Bladder microvascular endothelial cell (primary cell): ENCODE measurements at places on chromosomes 5 and 9. TPM values are rescaled to one million over a fixed set of nuclear protein-coding genes. Genes with fewer than 3 reads are reported as not detected.

SH3RF2 gene
- total RNA-seq = 0.16 and 0.88 TPM in 2 replicates

CAMK4 gene
- total RNA-seq = 0.32 and 2.3 TPM in 2 replicates

MINAR2 gene
- not detected in 2 replicates for total RNA-seq

GPSM1 gene
- total RNA-seq = 10.0 and 30.0 TPM in 2 replicates

SAXO1 gene
- under 0.01 TPM in 1 of 2 replicates, not detected in the other for total RNA-seq

TLE4 gene
- 11.2 and 34.8 TPM in 2 replicates for total RNA-seq

SH3PXD2B gene
- 7.4 and 22.9 TPM in 2 replicates for total RNA-seq

BTNL3 gene
- total RNA-seq = not detected in 2 replicates

PCBD2 gene
- 2.8 and 4.7 TPM in 2 replicates for total RNA-seq

PAEP gene
- not detected in 2 replicates for total RNA-seq

TAF11L13 gene
- total RNA-seq = not detected in 2 replicates

BHMT2 gene
- total RNA-seq = 0.16 and 1.3 TPM in 2 replicates

BAG1 gene
- 40.8 and 48.3 TPM in 2 replicates for total RNA-seq

ARSI gene
- total RNA-seq = 0.16 and 0.63 TPM in 2 replicates

CAVIN4 gene
- 0.97 and 4.6 TPM in 2 replicates for total RNA-seq

NR5A1 gene
- not detected in 2 replicates for total RNA-seq

EPB41L4A gene
- 13.0 and 44.6 TPM in 2 replicates for total RNA-seq

CDH9 gene
- not detected in 2 replicates for total RNA-seq

FOXD4 gene
- total RNA-seq = under 0.01 and 0.25 TPM in 2 replicates

TMEM267 gene
- 5.2 and 14.3 TPM in 2 replicates for total RNA-seq

CHD1 gene
- total RNA-seq = 43.7 and 84.3 TPM in 2 replicates

PCDHA9 gene
- total RNA-seq = 0.06 TPM in 1 of 2 replicates, not detected in the other

KCTD16 gene
- under 0.01 and 0.06 TPM in 2 replicates for total RNA-seq

CER1 gene
- total RNA-seq = not detected in 2 replicates

ADAMTS12 gene
- 0.65 and 1.3 TPM in 2 replicates for total RNA-seq

LHX3 gene
- not detected in 2 replicates for total RNA-seq

CAPSL gene
- total RNA-seq = not detected in 2 replicates

EDIL3 gene
- total RNA-seq = 0.65 and 1.0 TPM in 2 replicates

ARL14EPL gene
- not detected in 2 replicates for total RNA-seq

CMBL gene
- total RNA-seq = 1.6 and 7.6 TPM in 2 replicates
